ENCODE measurements at places on chromosomes 7 and 10. TPM values are rescaled to one million over a fixed set of nuclear protein-coding genes. Genes with fewer than 3 reads are reported as not detected.

The UCN3 gene
- not detected for total RNA-seq

The SPDYE2B gene
- total RNA-seq = not detected

The GPR158 gene
- 10.9 TPM for total RNA-seq

The COX19 gene
- 9.6 TPM for total RNA-seq

The CXCL12 gene
- total RNA-seq = not detected

The HOXA11 gene
- total RNA-seq = not detected

The ODAD2 gene
- 5.6 TPM for total RNA-seq

The KLLN gene
- 0.77 TPM for total RNA-seq

The MYL7 gene
- not detected for total RNA-seq

The NPC1L1 gene
- not detected for total RNA-seq

The RBP3 gene
- total RNA-seq = not detected

The PLEKHS1 gene
- not detected for total RNA-seq

The CCDC172 gene
- not detected for total RNA-seq

The CYP2E1 gene
- 1.2 TPM for total RNA-seq

The TMEM229A gene
- total RNA-seq = not detected

The VCL gene
- total RNA-seq = 125 TPM

The GDF2 gene
- total RNA-seq = not detected

The EFCAB10 gene
- not detected for total RNA-seq

The RPEL1 gene
- not detected for total RNA-seq

The PRKG1 gene
- 3.7 TPM for total RNA-seq

The AVPI1 gene
- total RNA-seq = 34.9 TPM

The NUTM2E gene
- not detected for total RNA-seq

The TCF7L2 gene
- 9.6 TPM for total RNA-seq

The GPRIN2 gene
- total RNA-seq = not detected

The PAX4 gene
- total RNA-seq = not detected

The NKX1-2 gene
- 0.05 TPM for total RNA-seq

The COBL gene
- total RNA-seq = 1.2 TPM

The KAZALD1 gene
- 13.4 TPM for total RNA-seq

The AGMO gene
- not detected for total RNA-seq

The AOAH gene
- 1.4 TPM for total RNA-seq

The MLXIPL gene
- total RNA-seq = not detected

The TRIM73 gene
- total RNA-seq = not detected

The INMT gene
- total RNA-seq = not detected

The PSAP gene
- 329 TPM for total RNA-seq

The IL15RA gene
- total RNA-seq = 22.9 TPM

The PHYHIPL gene
- total RNA-seq = not detected

The JCAD gene
- total RNA-seq = 8.5 TPM

The GRID1 gene
- total RNA-seq = 5.4 TPM

The SPAG6 gene
- total RNA-seq = not detected

The DGKI gene
- total RNA-seq = 21.6 TPM

The KNDC1 gene
- not detected for total RNA-seq

The ABCA13 gene
- 1.7 TPM for total RNA-seq

The ARHGEF35 gene
- not detected for total RNA-seq

The C10orf88 gene
- total RNA-seq = 9.4 TPM

The PIK3CG gene
- 2.1 TPM for total RNA-seq

The FAM13C gene
- 2.8 TPM for total RNA-seq

The SPDYE2 gene
- total RNA-seq = not detected
